Muscle of arm (tissue), 14 donors: ENCODE measurements at places on chromosomes 4 and X. TPM values are rescaled to one million over a fixed set of nuclear protein-coding genes. Genes with fewer than 3 reads are reported as not detected.

Gene PNMA6A
- polyA plus RNA-seq = 2.4 TPM

Gene MAGEB17
- polyA plus RNA-seq = 0.13 TPM

Gene KDR
- 55.9 TPM for polyA plus RNA-seq

Gene SUPT20HL1
- not detected for polyA plus RNA-seq

Gene WDR19
- 20.4 TPM for polyA plus RNA-seq

Gene BTC
- polyA plus RNA-seq = 4.2 TPM

Gene MAGEE1
- 2.6 TPM for polyA plus RNA-seq

Gene AFM
- polyA plus RNA-seq = not detected

Gene MAOB
- 1.6 TPM for polyA plus RNA-seq

Gene STPG2
- 0.32 TPM for polyA plus RNA-seq

Gene DUX4
- polyA plus RNA-seq = not detected

Gene JADE1
- 100 TPM for polyA plus RNA-seq
